ENCODE measurements at places on chromosomes 1 and 21.

DNA sequence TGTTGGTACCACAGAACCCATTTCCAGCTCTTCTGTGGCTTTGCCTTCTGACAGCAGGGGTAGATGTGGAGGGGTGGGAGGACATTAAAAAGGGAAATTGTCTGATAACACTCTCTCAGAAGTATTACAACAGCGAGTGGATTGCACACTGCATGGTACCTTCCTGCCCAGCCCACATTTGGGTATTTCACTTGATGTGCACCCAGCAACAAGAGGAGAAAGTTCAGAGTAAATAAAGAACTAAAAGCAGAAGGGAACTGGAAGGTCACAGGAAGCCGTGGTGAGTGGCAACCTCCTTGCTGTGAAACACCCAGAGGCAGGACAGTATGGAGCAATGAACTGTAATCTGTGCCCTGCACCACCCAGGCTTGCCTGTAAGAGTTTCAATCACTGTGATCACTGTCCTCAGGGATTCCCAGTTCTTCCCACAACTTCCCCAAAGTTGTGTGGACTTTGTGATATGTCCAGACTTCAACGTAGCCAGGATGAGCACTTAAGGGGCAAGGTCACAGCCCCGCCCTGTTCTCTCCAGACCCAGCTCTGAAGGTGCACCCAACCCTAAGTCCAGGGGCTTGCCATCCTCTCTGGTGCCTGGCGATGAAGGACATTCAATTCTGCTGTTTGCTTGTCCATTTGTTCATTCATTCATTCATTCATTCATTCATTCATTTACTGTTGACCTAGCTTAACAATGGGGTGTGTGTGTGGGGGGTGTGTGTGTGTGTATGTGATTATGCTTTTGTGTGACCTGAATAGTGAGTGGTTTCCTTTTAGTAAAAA, 18.7 kb upstream of the F5 start:
- DNase-seq, result no peak

- DNase-seq, result no peak
These were observed 37.7 kb upstream of the GPR157 start for GRCh38 chr1:9166289-9167235.

DNA sequence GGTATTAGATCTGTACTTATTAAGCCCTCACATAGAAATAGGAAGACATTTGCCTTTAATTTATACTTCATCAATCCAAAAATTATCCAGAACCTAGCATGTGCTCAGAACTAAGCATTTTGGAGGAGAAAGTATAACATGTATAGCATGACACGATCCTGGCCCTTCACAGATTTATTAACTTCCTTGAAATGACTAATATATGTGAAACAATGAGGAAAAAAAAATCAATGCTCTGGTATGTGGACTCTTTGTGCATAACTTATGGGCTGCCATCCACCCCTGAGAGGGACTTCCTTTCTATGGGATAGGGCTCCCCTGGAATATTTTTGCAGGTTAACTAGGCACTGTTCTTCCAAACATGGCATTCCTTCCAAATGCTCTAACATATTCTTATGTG, 36.6 kb downstream of the CCDC185 start:
- no peak for DNase-seq

- DNase-seq, result no peak
These were observed 17.7 kb upstream of the A3GALT2 start for GRCh38 chr1:33338440-33339211.

DNA sequence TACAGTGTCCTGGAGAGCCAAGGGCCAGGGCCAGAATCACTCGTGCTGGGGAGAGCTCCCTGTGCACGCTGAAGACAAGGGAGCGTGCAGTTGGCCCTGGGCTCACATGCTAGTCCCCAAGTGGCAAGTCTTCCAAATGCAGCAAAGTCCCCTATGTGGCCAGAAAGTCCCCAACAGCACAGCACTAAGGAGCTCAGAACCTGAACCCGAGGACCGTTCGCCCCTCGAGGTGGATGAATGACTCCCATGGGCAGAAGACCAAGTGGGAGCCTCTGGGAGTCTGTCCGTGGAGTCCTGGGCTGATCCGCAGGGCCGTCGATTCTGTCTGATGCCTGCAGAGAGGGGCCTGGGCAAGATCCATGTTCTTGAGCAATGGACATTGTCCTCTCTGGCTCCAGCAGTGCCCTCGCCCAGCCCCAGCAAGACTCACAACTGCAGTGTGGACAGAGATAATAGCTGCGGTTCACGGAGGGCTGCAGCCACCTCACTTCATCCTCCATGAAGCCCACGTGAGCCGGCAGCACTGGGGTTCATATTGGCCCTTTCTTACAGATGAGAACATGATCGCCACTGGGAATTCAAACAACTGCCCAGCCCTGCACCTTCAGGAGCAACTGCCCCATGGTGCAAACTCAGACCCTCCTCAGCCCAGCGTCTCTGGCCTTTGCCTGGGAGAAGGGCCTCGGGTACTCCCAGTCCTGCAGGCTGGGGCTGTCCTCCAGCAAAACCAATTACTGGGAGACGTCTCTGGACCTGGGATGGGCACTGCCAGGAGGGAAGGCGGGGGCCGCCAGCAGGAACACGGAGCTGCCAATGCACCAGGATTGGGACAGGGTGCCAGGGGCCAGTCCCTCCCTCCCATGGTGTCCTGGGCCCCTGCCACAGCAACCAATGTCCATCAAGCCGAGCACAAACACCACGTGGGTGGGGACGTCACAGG, 243.7 kb downstream of the NPHP4 start:
- DNase-seq, result no peak

- no peak for DNase-seq
These were observed 44.9 kb downstream of the SGIP1 start for GRCh38 chr1:66578841-66579240.

- DNase-seq, result no peak
These were observed 35.5 kb downstream of the USH2A start for GRCh38 chr1:216387782-216388181.

GRCh38 chr1:89739013-89739843, 81.6 kb upstream of the LRRC8D start:
- DNase-seq, result peak; percentile 23

- no peak for DNase-seq
These were observed 5.5 kb downstream of the AIDA start for GRCh38 chr1:222706815-222707214.

- no peak for DNase-seq
These were observed 424.0 kb downstream of the MATN1 start for GRCh38 chr1:30299393-30299792.

- DNase-seq, result no peak
These were observed 759 bp downstream of the GPR157 start for GRCh38 chr1:9128166-9128519.

- no peak for DNase-seq
These were observed 674 bp downstream of the BCL10 start for GRCh38 chr1:85275701-85276214.

DNA sequence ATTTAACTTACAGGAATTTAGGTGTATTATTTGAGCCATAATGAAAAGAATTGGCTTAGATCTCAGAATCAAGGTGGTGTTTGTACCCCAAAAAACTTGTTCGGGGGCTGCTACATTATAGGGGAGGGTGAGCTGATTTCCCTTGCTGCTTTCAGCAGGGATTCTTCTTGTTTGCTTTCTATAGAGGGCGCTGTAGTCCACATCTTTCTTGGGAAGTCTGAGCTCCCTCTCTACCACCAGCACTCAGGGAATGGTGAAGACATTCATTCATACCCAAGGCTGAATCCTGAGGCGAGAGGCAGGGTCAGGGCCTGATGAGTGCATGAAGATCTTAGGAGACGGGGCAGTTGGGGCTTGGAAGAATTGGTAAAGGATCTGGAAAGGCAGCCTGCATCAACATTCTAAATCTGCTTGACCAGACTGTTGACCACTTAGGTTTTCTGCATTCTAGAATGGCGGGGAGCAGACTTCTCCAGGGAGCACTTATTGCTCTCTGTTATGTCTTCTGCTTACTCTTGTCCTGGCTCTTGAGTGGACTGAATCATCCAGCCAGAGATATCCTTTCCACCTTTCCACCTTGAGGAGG, 18.9 kb downstream of the SPATA46 start:
- no peak for DNase-seq

- no peak for DNase-seq
These were observed 4.4 kb downstream of the APCS start for GRCh38 chr1:159591981-159592380.

DNA sequence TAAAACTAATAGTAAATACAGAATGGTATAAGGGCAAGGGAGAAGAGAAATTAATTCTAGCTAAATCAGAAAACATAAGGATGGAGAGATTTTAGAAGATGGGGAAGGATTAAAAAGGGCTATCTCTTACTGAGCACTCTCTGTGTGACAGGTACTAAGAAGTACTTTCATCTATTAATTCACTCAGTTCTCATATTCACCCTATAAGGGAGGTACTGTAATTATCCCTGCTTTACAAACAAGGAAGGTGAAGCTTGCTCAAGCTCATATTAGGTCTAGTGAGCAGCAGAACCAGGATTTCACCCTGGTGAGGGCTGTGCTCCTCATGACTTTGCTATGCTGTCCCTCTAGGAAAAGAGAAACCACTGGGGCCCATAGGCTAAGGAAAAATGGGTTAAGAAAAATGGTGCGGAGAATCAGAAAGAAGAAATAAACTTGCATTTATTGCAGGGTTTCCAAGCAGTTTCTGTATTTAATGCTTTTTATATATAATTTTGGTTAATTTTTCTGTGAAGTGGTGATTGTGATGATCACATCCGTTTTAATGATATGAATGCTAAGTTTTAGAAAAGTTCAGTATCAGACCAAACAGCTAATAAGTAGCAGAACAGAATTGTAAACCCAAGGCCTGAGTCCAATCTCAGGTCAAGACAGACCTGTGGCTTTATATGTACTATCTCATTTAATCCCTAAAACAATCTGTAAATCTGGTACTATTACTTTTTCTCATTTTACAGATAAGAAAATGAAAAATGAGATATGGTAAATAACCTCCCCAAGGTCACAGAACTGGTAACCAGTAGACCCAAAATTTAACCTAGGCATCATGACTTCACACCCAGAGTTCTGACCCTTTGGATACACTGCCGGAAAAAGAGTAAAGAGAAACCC, 1.7 kb downstream of the PCNX2 start:
- DNase-seq, result no peak

DNA sequence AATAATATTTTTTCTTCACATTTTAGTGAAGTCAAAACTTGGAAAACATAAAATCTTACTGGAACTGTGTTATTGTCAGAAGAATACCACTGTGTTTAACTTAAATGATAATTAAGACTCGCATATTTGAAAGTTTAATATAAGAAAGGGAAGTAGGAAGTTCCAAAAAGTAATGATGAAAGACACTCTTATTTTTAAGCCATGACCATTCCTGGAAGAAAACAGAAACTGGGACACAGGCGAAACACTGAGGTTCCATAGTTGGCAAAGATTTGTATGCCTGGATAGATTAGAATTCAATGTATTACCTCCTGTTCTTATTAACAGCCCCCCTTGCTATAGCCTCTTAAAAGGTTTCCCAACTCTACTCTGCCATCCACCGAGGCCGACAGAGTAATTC, 271.2 kb downstream of the DPYD start:
- no peak for DNase-seq

GRCh38 chr1:204265665-204266064, 51.9 kb upstream of the GOLT1A start:
- no peak for DNase-seq

- no peak for DNase-seq
These were observed 22.8 kb downstream of the PRMT6 start for GRCh38 chr1:107079249-107079648.

DNA sequence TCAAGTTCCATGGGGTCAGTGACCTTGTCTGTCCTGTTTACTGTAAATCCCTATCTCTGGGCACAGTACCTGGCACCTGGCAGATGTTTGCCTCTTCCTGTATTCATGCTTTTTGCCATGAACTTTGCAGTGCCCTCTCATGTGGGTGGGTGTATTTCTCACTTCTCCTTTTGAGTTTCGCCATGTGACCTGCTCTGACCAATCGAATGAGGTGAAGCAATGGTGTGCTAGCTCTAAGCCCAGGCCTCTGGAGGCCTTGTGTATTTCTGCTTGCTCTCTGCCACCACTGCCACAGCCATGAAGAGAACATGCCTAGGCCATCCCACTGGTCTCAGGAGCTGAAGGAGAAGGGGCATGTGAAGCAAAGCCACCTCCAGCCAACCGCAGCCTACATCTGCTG, 185.5 kb upstream of the ZC3H12A start:
- no peak for DNase-seq

DNA sequence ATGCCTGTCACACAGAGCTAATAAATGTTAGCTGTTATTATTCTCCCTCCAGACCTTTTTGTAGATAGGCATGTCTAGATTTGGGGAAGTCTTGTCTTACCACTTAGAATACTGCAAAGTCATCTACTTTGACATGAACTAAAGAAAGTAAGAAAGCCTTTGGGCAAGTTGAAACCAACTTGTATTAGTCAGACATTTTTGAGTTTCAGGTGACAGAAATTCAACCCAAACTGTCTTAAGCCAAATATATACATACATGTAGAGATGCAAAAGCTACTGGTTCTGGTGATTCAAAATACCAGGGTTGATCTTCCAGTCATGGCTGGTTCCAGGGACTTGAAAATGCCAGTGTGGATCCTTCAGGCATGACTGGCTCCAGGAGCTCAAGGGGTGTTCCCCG, 276.8 kb upstream of the TMEM51 start:
- no peak for DNase-seq

GRCh38 chr1:198660341-198661261, 21.8 kb downstream of the PTPRC start:
- no peak for DNase-seq

DNA sequence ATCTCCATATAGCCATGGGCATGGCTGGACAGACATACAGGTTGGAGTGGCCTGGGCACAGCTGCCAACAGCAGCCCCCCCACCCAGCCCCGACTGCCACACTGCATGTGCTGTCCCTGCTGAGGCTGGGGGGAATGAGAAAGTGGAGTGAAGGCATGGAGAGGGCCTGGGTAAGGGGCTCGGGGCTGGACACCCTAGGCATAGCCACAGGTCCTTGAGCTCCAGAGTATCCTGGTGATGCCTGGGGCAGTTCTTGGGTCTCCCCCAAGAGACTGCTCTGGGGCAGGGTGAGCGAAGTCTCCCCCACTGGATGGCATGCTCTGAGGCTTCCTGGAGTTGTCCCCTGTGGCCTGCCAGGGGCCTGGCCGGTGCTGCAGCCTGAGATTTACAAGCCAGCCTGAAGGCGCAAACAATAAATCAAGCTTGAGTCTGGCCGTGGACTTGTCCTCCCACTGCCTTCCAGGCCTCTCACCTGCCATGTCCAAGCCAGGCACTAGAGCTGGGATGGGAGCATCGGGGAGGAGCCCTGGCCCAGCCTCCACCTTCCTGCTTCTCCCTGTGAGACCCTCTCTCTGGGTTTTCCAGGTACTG, 53.6 kb downstream of the FOXO6 start:
- no peak for DNase-seq

- DNase-seq, result peak; percentile 72
These were observed 20.0 kb downstream of the MEF2D start for GRCh38 chr1:156480411-156481192.

- DNase-seq, result no peak
These were observed 20.7 kb downstream of the PLOD1 start for GRCh38 chr1:11955221-11955620.
